Stimulated activated CD4-positive, alpha-beta T cell treated with anti-CD3 and anti-CD28 coated beads, TNF-alpha, amount 100 ng/mL, for 1 hour (primary cell): ENCODE measurements at places on chromosomes 5 and 9.

DNA sequence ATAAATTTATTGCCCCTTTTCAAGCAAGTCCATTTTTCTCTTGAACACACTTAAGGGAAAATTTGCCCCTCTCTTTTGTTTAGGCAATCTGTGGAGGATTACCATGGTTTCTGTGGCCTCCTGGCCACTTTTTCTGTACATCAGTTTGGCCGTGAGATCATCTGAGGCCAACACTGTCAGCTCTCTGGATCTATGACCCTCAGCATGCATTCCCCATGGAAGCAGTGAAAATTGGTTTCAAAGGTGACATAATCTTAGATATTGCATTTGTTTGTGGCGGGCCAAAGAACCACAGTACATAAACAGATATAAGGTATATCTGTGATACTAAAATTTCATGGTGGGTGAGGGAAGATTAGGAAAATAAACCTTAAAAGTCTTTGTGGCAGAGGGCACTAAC, 4.6 kb upstream of the ZNF474 start:
- DNase-seq = no peak

DNA sequence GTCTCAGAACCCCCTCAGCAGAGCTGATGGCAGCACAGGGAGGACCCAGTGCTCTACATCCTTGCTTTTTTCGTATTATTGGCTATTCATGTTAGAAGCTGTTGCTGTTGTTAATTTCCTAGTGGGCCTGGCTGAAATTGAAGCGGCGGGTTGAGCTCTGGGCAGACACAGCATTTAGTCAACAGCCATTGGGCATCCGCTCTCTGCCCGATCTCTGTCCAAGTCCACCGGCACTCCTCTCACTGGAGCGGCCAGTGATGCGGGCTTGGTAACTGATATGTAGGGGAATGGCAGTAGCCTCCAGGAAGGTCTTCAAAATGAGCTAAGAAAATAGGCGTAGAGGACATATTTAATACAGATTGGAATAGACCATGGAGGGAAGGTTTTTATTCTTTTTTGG, 1.3 kb upstream of the GARNL3 start:
- no peak for DNase-seq

GRCh38 chr5:138978080-138978479, 102.9 kb upstream of the LRRTM2 start:
- DNase-seq = no peak

GRCh38 chr9:79116709-79117108, 455.1 kb upstream of the TLE4 start:
- no peak for DNase-seq

DNA sequence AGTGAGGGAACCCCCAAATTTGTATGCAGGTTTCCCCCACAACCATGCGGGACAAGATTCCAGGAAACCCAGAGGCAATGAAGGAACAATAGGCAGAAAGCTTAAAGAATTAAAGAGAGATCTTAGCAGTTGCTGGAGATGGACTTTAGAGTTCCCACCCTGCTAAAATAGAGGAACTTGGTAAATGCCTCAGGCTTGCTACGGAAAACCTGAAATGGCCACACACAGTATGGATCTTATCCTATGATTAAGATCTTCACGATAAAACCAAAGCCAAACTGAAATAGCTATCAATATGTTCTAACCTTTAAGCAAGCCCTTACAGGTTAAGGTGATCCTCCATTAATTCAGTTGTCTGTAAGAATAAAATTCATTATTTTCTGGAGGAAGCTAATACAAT, 148.3 kb downstream of the RANBP17 start:
- DNase-seq = no peak

GRCh38 chr9:130029223-130029973, 13.6 kb downstream of the FNBP1 start:
- no peak for DNase-seq

DNA sequence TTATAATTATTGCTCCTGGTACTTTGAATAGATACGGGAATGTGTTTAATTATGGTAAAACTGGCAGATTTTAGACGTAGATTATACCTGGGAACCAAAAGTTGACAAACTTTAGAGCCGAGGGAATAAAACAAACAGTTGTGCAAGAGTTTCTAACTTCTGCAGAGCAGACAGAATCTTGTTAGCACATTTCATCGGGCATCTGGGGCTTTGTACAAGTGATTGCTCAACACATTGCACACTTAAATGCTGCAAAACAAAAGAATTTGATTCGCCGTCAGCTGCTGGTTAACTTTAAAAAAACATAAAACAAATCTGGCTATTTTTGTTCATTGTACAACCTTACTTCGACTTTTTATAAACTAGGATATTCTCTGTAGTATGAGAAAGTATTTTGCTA, 398.1 kb downstream of the MAN2A1 start:
- DNase-seq = no peak

GRCh38 chr5:152804179-152804578, 399.1 kb upstream of the NMUR2 start:
- DNase-seq = no peak

DNA sequence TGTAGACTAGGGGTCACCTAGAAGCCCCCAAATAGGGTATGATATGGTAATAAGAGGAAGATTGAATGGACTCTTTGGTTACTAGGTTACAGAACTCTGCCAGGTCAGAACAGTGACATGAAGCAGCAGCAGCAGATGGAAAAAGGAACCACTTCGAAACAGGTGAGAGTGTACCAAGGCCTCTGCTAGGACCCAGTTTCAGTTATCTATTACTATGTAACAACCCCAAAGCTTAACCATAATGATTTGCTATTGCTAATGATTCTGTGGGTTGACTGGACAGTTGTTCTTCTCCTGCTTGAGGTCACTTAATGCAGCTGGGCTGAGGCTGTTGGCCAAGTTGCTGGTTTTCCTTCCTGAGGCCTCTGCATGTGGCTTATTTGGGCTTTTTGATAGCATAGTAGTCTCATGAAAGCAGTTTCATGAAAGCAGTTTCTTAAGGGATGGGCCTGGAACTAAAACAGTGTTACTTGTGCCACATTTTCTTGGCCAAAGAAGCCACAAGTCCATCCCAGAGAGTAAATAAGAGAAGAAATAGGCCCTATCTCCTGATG, 17.6 kb downstream of the C9orf43 start:
- DNase-seq = no peak

GRCh38 chr5:98734646-98735045, 38.8 kb upstream of the RGMB start:
- DNase-seq = no peak

DNA sequence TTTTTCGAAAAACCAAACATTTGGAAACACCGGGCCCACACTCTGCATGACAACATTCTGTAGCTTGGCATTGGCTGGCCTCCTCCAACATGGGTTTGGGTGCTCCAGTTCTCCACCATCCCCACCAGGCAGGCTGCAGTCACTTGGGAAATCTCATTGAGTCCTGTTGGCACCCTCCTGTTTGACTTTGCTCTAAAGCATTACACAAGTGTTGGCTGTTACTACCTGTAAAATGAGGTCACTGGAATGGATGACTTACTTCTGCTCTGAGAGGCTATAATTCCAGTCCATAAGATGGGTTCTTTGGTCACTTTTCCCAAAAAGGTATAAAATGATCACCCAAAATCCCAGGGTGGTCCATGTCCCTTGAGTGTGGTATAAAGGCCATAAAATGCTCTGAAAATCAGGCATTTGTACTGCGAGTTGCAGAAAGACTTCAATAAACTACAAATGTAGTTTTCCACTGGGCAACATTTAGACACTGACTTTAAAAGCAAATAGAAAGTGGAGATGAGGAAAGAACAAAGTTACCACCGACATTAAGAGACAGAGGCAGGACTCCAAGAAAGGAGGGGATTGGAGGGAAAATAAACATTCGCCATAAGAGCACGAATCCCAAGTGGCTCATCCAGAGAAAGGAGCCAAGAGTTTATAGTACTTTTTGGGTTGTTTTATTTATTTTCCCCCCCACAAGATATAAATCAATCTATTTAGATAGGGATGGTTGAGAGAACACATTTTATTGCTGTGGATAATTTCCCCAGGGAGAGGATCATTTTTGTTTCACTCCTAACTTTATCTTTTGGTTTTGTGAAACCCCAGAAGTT, 295.1 kb downstream of the TLE1 start:
- no peak for DNase-seq

- DNase-seq = no peak
Measured at GRCh38 chr5:82312373-82312856, 34.3 kb upstream of the RPS23 start.

- DNase-seq = no peak
Measured at GRCh38 chr9:93267091-93267541, 83.2 kb downstream of the WNK2 start.

- no peak for DNase-seq
Measured at GRCh38 chr5:42090162-42090561, 165.1 kb downstream of the FBXO4 start.

GRCh38 chr5:45454114-45454513, 242.1 kb downstream of the HCN1 start:
- DNase-seq = no peak

- no peak for DNase-seq
Measured at GRCh38 chr9:108158236-108158995, 668.8 kb upstream of the KLF4 start.

DNA sequence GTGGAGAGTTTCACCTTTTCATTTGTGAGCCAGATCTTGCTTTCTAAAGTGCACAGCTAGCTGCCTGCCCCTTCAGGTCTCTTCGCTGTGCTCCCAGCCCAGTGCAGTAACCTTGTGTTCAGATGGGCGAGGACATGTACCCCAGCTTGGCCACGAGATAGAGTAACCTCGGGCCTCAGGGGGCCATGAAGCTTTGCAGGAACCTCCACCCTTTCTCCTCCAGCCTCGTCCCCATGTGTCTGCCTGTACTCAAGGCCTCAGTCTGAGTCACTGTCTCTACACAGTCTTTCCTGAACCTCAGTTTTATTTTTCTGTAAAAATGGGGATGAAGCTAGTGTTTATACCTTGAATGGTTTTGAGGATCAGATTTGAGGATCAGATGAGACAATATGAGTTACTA, 37.9 kb downstream of the ERGIC1 start:
- DNase-seq = no peak

DNA sequence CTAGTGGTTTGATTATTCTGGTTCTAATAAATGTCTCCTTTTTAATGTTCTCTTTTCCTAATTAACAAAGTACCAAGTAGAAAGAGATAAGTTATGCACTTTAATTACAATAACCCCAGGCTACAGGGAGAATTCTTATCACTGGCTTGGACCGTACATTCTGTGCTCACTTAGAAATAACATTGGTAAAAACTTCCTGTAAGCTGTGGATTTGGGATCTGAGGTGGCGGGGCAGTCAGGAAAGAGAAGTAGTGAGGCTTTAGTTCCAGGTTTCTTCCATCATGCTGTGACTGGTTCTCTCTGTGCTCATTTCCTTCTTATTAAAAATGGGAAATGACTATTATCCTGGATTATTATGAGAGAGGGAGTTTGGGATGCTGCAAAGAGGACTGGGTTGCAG, 142.0 kb downstream of the EGFLAM start:
- no peak for DNase-seq

DNA sequence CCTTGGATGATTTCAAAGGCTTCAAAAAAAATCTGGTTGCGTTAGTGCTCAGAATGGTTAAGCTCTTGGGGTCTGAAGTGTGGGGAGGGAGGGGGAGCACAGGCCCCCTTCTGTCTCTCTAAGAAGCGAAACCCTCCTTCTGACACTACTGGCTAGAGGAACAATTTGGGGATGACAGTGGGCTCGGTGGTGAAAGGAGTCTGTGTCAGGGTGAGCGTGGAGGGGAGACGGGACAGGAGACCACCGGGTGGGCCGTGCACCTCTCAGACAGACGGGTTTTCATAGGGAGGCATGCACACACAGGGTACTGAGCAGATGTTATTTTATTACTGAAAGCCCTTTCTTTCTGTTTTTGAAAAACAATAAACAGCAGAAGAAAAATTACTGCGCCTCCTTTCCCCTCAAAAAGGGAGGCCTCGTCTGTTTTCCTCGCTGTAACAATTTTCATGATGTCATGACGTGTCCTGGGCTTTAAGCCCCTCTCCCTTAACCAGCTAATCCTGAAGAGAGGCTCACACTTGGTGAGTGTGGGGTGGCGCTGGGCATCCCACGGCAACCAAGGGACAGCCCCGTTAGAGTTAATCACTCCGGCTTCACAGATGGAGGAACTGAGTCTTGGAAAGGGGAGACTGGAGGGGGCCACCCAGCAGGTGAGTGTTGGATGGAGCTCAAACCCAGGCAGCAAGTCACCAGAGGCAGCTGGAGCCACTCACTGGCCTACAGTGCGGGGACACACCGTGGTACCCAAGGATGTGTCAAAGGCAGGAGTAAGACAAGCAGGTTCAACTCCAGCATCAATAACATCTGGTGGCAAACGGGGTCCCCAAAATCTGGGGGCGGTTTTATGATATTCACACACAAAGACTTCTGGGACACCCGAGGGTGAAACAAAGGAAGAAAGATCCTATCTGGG, 53.4 kb downstream of the PTCH1 start:
- DNase-seq = no peak

- no peak for DNase-seq
Measured at GRCh38 chr9:34383904-34384303, 7.2 kb upstream of the MYORG start.

DNA sequence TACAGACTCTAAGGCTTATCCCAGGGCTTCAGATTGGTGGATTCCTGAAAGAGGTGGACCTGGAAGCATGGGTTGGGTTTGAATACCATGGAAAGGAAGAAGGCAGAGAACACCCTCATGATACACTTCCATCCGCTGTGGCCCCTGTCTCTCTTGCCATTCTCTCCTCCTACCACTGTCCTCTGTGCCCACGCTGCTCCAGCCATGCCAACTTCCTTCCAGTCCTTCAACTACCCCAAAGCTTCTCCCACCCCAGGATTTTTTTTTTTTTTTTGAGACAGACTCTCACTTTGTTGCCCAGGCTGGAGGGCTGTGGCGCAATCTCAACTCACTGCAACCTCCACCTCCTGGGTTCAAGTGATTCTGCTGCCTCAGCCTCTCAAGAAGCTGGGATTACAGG, 1.7 kb upstream of the SPARC start:
- DNase-seq = no peak

DNA sequence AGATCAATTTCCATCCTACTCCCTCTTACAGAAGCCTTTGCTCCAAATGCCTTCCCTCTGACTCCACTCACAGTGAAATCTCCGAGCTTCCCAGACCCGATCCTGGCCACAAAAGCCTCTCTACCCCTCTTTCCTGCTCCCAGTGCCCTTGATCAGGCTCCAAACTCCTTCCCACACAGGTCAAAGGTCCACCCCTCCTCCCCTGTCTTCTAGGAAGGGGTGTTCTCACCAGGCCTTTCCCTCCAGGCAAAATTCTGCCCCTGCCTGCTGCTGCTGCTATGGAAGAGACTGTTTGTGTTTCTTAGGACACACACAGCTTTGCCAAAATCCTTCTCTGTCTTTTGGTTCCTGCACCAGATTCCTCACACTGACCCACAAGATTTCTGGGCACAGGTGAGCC, 85.8 kb upstream of the ALDH1A1 start:
- no peak for DNase-seq

GRCh38 chr5:62662521-62662920, 83.9 kb downstream of the LRRC70 start:
- no peak for DNase-seq

- no peak for DNase-seq
Measured at GRCh38 chr5:169385636-169386035, 84.7 kb upstream of the SLIT3 start.

DNA sequence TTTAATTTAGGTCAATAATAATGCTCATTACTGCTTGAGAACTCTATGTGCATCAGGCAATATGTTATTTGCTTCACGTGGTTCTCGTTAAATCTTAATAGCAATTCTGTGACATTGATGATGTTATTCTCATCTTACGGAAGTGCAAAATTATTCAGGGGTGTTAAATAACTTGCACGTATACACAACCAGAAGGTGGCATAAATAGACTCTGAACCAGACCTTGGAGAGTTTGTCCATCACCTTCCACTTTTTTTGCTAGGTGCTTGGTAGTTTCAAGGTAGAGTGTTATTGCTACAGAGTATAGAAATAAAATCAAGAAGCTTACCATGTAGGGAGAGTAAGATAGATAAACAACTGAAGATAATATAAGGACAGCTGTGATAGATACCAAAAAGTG, 23.6 kb upstream of the TNFAIP8 start:
- no peak for DNase-seq
